Activated CD8-positive, alpha-beta memory T cell treated with anti-CD3 and anti-CD28 coated beads, Interleukin-2, amount 10 ng/mL, durations not matched to agents 7 days and 5 days (primary cell): ENCODE measurements at places on chromosomes 13 and 19. TPM values are rescaled to one million over a fixed set of nuclear protein-coding genes. Genes with fewer than 3 reads are reported as not detected.

- no peaks in the 10 kb centered on the region for H3K4me1 ChIP-seq
- no peak for DNase-seq
- H3K4me3 ChIP-seq = no peak overlapping the region
- H3K36me3 ChIP-seq = peaks cover 1% of the 10 kb centered on the region
These were observed 4.1 kb downstream of the USP29 start for GRCh38 chr19:57123882-57124281.

Gene CRB3
- 0.45 TPM for total RNA-seq

- H3K36me3 ChIP-seq = no peaks in the 10 kb centered on the region
- no peaks in the 10 kb centered on the region for H3K4me1 ChIP-seq
- no peak overlapping the region for H3K27ac ChIP-seq
- H3K27me3 ChIP-seq = no peaks in the 10 kb centered on the region
- H3K4me3 ChIP-seq = no peak overlapping the region
These were observed 53.3 kb downstream of the MYO16 start for GRCh38 chr13:108682714-108683113.

Gene FCAR
- total RNA-seq = not detected

Gene PLPP2
- not detected for total RNA-seq

Gene RNF225
- total RNA-seq = 0.70 TPM

- no peak for DNase-seq
- peaks cover 12% of the 10 kb centered on the region for H3K36me3 ChIP-seq
- H3K27me3 ChIP-seq = no peaks in the 10 kb centered on the region
- H3K27ac ChIP-seq = no peak overlapping the region
- no peak overlapping the region for H3K4me3 ChIP-seq
These were observed 22.7 kb downstream of the EPN1 start for GRCh38 chr19:55697698-55698097.

DNA sequence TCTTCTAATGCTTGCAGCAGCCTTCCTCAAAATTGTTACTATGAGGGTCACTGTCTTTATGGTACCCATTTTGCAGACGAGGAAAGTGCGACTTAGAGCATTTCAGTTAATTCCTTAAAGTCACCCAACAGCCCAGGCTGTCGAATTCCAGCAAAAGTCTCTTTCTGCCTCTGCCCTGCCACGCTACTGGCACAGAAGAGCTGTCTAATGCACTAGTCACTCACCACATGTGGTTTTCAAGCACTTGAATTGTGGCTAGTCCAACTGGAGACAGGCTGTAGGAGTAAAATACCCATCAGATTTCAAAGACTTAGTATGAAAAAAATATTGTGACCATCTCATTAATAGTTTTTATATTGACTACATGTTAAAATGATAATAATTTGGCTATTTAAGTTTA, 1.7 kb downstream of the FPR1 start:
- no peaks in the 10 kb centered on the region for H3K36me3 ChIP-seq
- no peak overlapping the region for H3K4me3 ChIP-seq
- H3K27ac ChIP-seq = no peak overlapping the region
- H3K27me3 ChIP-seq = no peaks in the 10 kb centered on the region
- no peaks in the 10 kb centered on the region for H3K4me1 ChIP-seq

DNA sequence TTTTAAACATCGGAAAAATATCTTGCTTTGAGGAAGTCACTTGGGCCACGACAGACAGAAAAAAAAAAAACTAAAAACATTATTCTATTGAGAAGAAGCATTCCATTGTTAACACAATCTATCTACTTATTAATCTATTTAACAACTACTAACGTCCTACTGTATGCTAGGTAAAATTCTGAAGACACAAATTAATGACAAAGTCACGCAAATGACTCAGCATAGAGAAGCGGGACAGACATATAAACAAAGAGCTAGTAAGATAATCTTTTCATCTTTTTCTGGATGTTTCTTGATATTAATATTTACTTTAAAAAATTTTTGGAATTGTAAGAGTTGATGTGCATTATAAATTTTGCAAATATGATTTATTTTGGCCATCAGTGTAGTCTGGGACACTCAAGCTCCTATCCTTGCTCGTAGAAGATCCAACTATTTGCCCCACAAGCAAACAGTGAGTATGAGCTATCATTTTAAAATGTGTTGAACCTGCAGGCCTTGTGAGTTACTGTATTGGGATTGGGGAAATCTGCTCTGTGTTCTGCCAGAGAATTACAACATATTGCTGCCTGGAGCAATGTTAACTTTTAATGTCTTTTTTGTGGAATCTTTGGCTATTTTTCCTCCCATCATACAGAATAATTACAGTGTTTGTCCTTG, 109.1 kb downstream of the PCDH9 start:
- DNase-seq = no peak
- no peaks in the 10 kb centered on the region for H3K36me3 ChIP-seq
- no peak overlapping the region for H3K27ac ChIP-seq
- H3K4me1 ChIP-seq = no peaks in the 10 kb centered on the region
- H3K4me3 ChIP-seq = no peak overlapping the region
